ENCODE measurements at places on chromosomes 12 and 14.

DNA sequence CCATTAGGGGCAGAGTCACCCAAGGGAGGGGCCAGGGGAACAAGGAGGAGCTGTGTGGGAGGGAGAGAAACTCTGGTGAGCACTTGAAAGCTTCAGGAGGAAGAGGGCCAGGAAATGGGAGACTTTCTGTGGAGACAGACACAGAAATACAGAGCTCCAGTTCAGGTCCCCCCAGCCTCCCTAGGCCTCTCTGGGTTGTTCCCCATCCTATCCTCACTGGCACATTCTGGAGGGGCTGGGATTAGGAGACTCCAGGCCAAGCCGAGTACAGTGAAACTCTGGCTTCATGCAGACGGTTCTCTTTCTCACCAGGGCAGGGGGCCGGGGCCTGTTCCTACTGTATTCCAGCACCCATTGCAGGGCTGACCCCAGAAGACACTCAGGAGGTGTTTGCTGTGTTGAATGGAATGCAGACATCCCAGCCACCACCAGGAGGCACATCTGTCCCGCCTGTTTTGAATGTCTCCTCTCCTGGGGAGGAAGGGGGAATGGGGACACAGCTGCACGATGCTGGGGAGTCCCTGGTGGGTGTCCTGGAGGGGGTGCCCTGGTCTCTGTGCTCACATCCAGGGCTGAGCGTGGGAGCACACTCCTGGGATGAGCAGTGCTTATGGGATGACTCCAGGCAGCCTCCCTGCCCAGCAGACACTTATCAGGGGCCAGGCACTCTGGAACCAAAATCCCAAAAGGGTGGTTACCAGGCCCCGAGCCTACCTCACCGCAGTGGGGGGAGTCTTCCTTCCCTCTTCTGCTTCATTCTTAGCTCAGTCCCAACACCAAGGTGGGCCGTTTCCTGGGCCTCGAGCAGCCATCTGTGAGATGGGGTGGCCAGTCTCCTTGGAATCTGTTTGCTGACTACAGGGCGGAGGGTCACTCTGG lies 5.5 kb upstream of the KRT84 start:
- DNase-seq, result no peak

DNA sequence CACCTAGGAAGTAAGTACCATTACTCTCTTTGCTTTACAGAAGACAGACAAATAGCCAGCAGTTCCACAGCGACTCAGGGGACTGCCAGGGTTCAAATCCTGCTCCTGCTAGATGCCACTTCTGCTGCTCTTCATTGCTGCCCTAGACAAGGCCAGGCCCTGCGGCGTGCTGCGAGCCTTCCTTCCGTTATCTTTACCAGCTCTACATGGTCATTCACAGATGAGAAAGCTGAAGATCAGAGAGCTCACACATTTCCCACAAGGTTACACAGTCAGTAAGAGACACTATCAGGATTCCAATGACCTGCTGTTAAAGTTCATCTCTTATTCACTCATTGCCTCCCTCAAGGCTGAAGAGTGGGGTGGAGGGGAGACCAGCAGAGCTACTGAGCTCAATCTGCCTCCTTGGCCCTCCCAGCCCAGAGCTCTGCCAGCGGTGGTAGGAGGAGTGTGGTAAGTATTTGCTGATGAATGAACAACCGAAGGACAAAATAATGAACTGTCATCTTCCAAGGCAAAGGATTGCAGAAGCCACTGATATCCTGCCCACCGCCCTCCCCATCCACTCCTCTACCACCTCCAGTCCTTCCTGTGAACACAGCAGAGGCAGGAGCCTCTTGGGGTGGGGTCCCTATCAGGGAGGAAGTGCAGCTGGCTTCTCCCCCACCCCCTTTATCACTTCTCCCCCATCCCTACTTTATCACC lies 14.6 kb upstream of the HDAC7 start:
- DNase-seq, result no peak

GRCh38 chr12:65500091-65500900 lies 221.8 kb downstream of the MSRB3 start:
- no peak for DNase-seq

- DNase-seq, result peak; percentile 86
These were observed at the start of gene RACGAP1 for GRCh38 chr12:50025187-50026059. Gene RACGAP1 (minus strand): TSS chr12:50025494. CDS start chr12:50016715, 8,779 bp downstream.

- DNase-seq, result no peak
These were observed 945.4 kb upstream of the FLRT2 start for GRCh38 chr14:84584511-84584910.

GRCh38 chr12:29547864-29548263 lies 50.4 kb upstream of the OVCH1 start:
- DNase-seq, result no peak

GRCh38 chr12:45336762-45337596 lies 121.1 kb downstream of the ANO6 start:
- DNase-seq, result no peak

- no peak for DNase-seq
These were observed 236.4 kb upstream of the CRY1 start for GRCh38 chr12:107329569-107330324.

- DNase-seq, result peak; percentile 77
These were observed 466 bp downstream of the KICS2 start for GRCh38 chr12:64221651-64222008.

DNA sequence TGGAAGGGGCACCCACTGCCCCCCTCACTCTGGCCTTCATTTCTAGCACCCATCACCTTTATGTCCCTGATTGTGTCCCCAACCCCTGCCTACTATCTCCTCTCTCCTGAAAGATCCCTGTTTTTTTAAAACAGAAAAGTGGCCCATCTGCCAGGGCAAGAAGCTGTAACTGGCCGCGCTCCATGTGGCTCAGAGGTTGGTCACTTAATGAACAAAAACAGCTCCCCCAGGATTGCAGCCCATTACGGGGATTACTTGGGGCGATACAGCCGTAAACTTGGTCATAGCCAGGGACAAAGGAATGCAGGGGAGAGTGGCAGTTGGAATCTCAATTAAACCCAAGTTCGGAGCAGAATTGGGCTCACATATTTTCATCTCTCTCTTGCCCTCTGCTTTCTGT lies 34.8 kb upstream of the VSX2 start:
- no peak for DNase-seq

- DNase-seq, result no peak
These were observed 175.3 kb downstream of the PRKD1 start for GRCh38 chr14:29752221-29752923.

DNA sequence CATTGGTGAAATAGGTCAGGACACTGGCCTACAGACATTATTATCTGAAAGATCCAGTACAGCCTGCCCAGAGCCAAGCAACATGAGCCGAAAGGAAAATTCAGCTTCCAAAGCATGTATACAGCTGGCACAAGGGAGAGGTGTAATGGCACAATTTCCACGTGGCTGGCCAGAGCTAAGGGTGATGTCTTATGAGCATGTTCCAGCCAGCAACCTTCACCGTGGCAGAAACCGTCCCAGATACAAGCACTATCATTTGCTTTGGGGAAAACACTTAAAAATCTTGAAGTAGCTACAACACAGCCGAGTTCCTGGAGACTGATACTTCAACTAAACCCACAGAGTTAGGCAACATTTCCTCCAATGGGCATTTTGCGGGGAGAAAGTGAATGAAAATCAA lies 44.5 kb downstream of the CORO1C start:
- no peak for DNase-seq

GRCh38 chr14:45868863-45869262 lies 615.9 kb upstream of the MIS18BP1 start:
- DNase-seq, result no peak

GRCh38 chr12:6461401-6462233 lies 8.9 kb downstream of the VAMP1 start:
- peak; percentile 47 for DNase-seq

DNA sequence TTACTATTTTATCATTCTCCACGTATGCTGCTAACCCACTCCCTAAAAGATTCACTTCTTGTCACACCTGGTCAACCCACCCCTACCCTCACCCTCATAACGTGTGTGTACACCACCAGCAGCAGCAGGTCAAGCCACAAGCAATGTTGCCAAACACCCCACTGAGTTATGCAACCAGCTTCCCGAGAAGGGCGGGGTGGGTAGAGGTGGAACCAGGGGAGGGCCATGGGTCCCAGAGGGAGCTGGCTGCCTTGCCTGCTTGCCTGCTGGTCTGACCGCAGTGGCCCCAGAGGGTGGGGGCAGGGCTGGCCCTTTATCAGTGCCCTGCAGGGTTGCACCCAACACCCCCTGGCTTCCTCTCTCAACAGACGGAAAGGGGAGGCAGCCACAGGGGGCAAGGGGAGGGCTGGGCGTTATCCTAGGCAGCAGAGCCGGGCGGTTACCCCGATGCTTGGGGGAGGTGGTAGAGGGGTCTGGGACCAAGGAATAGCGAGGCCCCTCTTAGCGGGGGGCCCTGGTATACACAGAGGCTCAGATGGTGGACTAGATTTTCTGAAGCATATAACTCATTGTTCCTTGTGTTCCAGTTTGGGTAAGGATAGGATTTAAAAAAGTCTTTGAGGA lies 3.5 kb upstream of the NFE2 start:
- DNase-seq, result no peak

- DNase-seq, result no peak
These were observed 217.3 kb upstream of the TBX3 start for GRCh38 chr12:114901316-114901715.

- DNase-seq, result no peak
These were observed 3.9 kb downstream of the BCL11B start for GRCh38 chr14:99267837-99268781.

GRCh38 chr12:80222261-80222660 lies 122.9 kb downstream of the OTOGL start:
- no peak for DNase-seq

GRCh38 chr14:39417014-39417413 lies 15.2 kb downstream of the FBXO33 start:
- DNase-seq, result no peak

DNA sequence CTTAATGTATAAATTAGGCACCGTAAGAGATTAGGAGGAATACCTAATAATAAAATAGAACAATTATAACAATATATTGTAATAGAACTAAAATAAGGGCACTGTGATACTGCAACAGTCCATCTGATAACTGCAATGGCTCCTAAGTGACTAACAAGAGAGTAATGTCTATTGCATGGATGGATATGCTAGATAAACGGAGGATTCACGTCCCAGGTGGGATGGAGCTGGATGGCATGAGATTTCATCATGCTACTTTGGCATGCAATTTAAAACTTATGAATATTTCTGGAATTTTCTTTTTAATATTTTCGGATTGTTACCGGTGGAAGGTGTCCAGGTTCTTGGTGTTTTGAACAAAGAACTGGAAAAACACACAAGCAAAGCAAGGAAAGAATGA lies 2.2 kb upstream of the TMEM19 start:
- no peak for DNase-seq

GRCh38 chr12:100956311-100956852 lies 161.8 kb downstream of the ANO4 start:
- DNase-seq, result no peak

- no peak for DNase-seq
These were observed 53.0 kb downstream of the PAPLN start for GRCh38 chr14:73290279-73290678.
